Osteocyte (in vitro differentiated cells): ENCODE measurements at places on chromosomes 2 and 18.

GRCh38 chr2:175004730-175004979 is 526 bp downstream of the CHN1 start:
- H3K4me3 ChIP-seq = peak overlapping the region; percentile 89
- H3K4me1 ChIP-seq = peaks cover 14% of the 10 kb centered on the region
- H3K27me3 ChIP-seq = peaks cover 31% of the 10 kb centered on the region
- peak overlapping the region; percentile 80 for H3K27ac ChIP-seq
- H3K36me3 ChIP-seq = peaks cover 2% of the 10 kb centered on the region

DNA sequence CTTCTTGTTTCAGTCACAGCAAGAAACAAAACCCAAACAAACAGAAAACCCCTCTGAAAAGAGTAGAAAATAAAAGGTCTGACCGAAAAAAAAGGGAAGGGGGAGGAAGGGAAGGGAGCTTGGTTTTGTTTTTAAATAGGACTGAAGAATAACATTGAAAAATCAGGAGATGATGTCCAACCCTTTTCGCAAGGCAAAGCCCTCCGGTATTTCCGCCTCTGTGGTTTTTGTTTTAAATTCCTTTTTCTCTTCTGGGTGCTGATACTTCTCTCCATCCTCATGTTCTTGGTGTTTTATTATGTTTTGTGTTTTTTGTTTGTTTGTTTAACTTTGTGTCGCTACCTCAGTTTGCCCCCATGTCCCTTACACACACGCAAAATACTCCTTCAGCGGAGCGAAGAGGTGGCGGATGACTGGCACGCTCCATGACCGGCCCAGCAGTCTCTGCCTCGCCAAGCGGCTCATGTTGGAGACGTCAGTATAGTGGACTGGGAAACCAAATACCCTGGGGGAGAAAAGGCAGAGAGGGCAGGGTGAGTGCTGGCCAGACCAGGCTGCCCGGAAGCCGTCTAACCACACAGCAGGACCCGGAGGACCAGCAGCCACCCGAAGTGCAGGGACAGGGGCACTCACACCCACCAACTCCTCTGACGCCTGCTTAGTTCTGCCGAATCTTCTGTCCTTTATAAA is 65.7 kb upstream of the POMC start:
- no peak overlapping the region for H3K4me3 ChIP-seq
- peaks cover 8% of the 10 kb centered on the region for H3K4me1 ChIP-seq
- H3K27ac ChIP-seq = peak overlapping the region; percentile 53
- no peak for DNase-seq
- no peaks in the 10 kb centered on the region for H3K27me3 ChIP-seq

GRCh38 chr2:37570773-37571586 is 100.5 kb downstream of the CDC42EP3 start:
- H3K36me3 ChIP-seq = no peaks in the 10 kb centered on the region
- H3K4me1 ChIP-seq = peaks cover 66% of the 10 kb centered on the region
- H3K4me3 ChIP-seq = no peak overlapping the region
- H3K27me3 ChIP-seq = no peaks in the 10 kb centered on the region
- H3K27ac ChIP-seq = peak overlapping the region; percentile 52

DNA sequence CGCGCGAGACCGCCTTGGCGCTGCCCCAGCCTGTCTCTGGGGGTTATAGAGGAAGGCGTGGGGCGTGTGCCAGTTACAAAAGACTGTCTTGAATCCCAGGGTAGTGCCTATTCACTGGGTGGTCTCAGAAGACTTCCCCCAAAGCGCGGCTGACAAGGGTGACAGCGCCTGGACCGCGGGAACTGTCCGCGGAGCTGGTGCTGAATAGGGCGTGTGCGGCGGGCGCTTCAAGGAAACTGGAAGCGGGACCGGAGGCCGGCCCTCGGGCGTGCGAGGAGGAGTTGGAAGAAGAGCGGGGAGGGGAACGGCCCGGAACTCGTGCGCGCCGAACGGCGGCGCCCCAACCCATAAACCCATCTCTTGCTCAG is 2.3 kb downstream of the EGR4 start:
- DNase-seq = peak; percentile 86
- no peak overlapping the region for H3K27ac ChIP-seq
- H3K27me3 ChIP-seq = peaks cover 83% of the 10 kb centered on the region
- peaks cover 10% of the 10 kb centered on the region for H3K4me1 ChIP-seq
- H3K36me3 ChIP-seq = no peaks in the 10 kb centered on the region

- H3K4me3 ChIP-seq = no peak overlapping the region
- peaks cover 7% of the 10 kb centered on the region for H3K4me1 ChIP-seq
- DNase-seq = no peak
- peaks cover 4% of the 10 kb centered on the region for H3K36me3 ChIP-seq
Observed at GRCh38 chr2:235066895-235067294, 115.1 kb downstream of the SH3BP4 start.
